ENCODE measurements at places on chromosomes 1 and 21. TPM values are rescaled to one million over a fixed set of nuclear protein-coding genes. Genes with fewer than 3 reads are reported as not detected.

DNA sequence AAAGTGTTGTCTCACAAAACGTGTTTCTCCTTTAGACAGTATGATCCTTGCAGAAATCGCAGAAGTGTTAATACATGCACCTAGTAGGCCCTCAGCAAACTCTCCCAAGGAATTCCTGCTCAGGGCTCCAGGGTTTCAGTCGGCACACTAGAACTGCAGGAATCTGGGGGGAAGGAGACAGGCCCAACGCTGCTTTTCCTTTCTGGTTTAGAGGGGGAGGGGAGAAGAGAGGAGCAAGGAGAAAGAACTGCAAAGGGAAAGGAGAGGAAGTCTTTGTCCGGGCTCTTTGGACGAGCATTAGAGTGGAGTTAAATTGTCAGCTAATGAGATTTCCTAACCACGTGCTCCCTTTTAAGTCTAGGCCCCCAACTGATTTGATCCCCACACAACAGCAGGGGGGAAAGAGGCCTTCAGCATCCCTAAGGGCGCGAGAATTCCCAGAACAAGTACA is 103.7 kb upstream of the SOD1 start:
- peaks cover 8% of the 10 kb centered on the region for H3K27me3 ChIP-seq
- no peak overlapping the region for H3K27ac ChIP-seq
- H3K36me3 ChIP-seq: no peaks in the 10 kb centered on the region
- no peak overlapping the region for H3K4me3 ChIP-seq

DNA sequence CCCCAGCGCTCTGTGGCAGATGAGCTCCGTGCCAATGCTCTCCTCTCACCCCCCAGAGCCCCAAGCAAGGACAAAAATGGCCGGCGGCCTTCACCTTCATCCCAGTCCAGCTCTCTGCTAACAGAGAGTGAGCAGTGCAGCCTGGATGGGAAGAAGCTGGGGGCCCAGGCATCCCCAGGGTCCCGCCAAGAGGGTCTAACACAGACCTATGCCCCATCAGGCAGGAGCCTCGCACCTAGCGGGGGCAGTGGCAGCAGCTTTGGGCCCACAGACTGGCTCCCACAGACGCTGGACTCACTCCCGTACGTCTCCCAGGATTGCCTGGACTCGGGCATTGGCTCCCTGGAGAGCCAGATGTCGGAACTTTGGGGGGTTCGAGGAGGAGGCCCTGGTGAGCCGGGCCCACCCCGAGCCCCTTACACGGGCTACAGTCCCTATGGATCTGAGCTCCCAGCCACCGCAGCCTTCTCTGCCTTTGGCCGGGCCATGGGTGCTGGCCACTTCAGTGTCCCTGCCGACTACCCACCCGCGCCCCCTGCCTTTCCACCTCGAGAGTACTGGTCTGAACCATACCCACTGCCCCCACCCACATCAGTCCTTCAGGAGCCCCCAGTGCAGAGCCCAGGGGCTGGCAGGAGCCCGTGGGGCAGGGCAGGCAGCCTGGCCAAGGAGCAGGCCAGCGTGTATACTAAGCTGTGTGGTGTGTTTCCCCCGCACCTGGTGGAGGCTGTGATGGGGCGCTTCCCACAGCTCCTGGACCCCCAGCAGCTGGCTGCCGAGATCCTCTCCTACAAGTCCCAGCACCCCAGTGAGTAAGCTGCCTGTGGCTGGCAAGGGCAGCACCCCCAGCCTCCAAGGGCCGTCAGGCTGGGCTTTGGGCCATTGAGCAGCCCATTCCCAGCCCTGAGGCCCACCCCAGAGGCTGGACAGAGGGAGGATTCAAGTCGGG is 8.7 kb downstream of the ZC3H12A start:
- H3K36me3 ChIP-seq: peaks cover 26% of the 10 kb centered on the region
- no peak overlapping the region for H3K4me3 ChIP-seq
- peak overlapping the region; percentile 78 for H3K27ac ChIP-seq
- no peak for DNase-seq
- peaks cover 86% of the 10 kb centered on the region for H3K4me1 ChIP-seq
- no peaks in the 10 kb centered on the region for H3K27me3 ChIP-seq

GRCh38 chr1:171873664-171874063 is 32.4 kb downstream of the DNM3 start:
- no peaks in the 10 kb centered on the region for H3K4me1 ChIP-seq
- H3K27ac ChIP-seq: no peak overlapping the region
- no peaks in the 10 kb centered on the region for H3K27me3 ChIP-seq
- DNase-seq: no peak
- H3K4me3 ChIP-seq: no peak overlapping the region
- no peaks in the 10 kb centered on the region for H3K36me3 ChIP-seq

DNA sequence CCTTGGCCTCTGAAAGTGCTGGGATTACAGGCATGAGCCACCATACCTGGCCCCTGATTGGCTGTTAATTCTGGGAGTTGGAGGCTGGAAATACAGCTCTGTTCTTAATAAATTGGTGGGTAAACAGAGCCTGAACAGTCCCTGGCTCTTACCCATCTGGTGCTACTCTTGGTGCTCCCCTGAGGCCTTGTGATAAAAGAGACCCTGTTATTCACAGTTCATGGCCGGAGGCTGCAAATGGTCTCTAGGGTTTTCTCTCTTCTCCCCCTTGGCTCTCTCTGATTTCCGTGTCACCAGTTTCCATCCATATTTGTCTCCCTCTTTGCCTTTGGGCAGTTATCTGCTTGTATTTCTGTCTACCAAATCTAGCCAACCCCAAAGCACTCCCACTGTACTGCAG is 17.2 kb downstream of the NFASC start:
- no peak for DNase-seq
- no peak overlapping the region for H3K27ac ChIP-seq

GRCh38 chr1:12114916-12115315 is 51.8 kb downstream of the TNFRSF8 start:
- H3K4me3 ChIP-seq: no peak overlapping the region
- no peaks in the 10 kb centered on the region for H3K27me3 ChIP-seq
- H3K36me3 ChIP-seq: no peaks in the 10 kb centered on the region
- H3K27ac ChIP-seq: no peak overlapping the region
- DNase-seq: no peak

- H3K4me1 ChIP-seq: no peaks in the 10 kb centered on the region
- no peaks in the 10 kb centered on the region for H3K36me3 ChIP-seq
- no peaks in the 10 kb centered on the region for H3K27me3 ChIP-seq
- DNase-seq: no peak
These were observed 596.6 kb downstream of the PTPRU start for GRCh38 chr1:29832936-29833335.

DNA sequence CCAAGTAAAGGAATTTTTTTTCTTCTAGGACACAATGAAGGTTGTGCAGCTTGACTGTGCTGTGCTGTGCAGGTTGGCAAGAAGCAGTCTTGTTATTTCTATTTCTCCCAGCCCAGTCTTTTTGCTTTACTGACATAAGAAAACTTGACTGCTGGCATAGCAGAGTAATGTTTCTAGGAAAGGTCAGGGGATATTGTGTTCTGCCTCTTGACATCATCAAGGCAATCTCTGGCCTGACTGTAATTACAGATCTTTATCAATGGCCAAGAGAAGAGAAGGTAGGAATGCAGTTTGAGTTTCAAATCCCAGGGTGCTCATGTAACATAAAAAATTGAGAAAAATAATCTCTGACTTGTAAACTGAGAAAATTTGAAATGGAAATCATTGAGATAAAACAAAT is 226.3 kb upstream of the ADGRL4 start:
- H3K27ac ChIP-seq: no peak overlapping the region
- no peaks in the 10 kb centered on the region for H3K36me3 ChIP-seq
- H3K4me1 ChIP-seq: no peaks in the 10 kb centered on the region
- no peaks in the 10 kb centered on the region for H3K27me3 ChIP-seq
- DNase-seq: no peak

DNA sequence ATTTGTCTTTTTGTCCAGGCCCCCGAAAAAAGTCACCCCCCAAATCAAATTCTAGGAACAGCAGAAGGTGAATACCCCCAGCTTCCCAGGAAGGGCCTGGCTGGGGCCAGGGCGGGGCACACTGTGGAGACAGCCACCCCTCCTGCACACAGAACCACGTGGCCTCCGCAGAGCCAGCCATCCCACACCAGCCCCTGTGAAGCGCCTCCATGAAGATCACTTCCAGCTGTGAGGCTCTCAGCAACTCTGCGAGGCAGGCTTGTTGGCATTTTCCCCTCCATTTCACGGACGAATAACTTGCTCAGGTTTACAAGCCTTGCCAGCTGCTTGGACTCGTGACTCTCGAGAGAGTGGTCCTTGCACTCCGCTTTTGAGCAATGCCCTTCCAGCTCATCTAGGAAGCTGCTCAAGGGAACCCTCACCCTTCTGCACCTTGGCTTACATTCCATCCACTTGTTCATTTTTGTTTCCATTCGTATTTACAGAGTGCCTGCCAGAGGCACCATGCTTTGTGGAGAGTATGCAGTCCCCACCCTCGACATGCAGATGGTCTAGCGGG is 48.2 kb downstream of the SYT6 start:
- H3K4me1 ChIP-seq: no peaks in the 10 kb centered on the region
- H3K27ac ChIP-seq: no peak overlapping the region
- no peak for DNase-seq
- H3K4me3 ChIP-seq: no peak overlapping the region
- H3K27me3 ChIP-seq: no peaks in the 10 kb centered on the region

GRCh38 chr1:222285526-222285925 is 262.4 kb downstream of the HHIPL2 start:
- no peaks in the 10 kb centered on the region for H3K27me3 ChIP-seq
- no peak for DNase-seq
- H3K27ac ChIP-seq: no peak overlapping the region
- H3K4me3 ChIP-seq: no peak overlapping the region

DNA sequence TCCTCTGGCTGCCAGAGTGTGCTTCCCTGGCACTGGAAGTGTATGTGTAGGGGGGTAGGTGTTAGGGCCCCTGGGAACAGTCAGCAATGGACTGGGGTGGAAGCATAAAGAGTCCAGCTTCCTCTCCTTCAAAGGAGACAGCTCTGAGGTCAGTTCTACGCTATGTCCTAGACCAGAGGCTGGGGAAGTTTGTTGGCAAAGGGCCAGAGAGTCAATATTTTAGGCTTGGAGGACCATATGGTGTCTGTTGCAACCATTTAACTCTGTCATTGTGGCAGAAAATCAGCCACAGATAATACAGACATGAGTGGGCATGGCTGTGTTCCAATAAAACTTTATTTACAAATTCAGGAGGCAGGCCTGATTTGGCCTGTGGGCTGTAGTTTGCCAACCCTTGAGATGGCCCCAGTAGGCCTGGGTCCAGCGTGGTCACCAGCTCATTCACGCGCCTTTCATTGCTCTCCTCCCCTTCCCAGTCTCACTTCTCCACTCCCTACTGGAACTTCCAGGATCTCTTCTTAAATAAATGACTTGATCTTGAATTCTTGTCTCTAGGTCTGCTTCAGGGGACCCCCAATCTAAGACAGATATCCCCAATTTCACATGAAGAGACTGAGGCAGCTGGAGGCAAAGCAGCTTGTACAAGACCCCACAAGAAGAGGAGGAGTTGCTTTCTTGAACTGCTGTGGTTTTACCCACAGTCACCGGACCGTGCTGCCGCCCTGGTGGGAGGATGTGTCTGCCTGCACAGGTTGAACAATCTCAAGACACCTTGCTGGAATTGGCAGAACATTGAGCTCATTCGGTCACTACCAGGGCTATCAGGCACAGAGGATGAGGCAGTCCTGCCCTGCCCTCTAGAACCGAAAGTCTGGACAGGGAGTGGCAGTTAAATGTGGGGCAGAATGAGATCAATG is 162.4 kb upstream of the POU3F1 start:
- H3K36me3 ChIP-seq: no peaks in the 10 kb centered on the region
- H3K4me1 ChIP-seq: no peaks in the 10 kb centered on the region

DNA sequence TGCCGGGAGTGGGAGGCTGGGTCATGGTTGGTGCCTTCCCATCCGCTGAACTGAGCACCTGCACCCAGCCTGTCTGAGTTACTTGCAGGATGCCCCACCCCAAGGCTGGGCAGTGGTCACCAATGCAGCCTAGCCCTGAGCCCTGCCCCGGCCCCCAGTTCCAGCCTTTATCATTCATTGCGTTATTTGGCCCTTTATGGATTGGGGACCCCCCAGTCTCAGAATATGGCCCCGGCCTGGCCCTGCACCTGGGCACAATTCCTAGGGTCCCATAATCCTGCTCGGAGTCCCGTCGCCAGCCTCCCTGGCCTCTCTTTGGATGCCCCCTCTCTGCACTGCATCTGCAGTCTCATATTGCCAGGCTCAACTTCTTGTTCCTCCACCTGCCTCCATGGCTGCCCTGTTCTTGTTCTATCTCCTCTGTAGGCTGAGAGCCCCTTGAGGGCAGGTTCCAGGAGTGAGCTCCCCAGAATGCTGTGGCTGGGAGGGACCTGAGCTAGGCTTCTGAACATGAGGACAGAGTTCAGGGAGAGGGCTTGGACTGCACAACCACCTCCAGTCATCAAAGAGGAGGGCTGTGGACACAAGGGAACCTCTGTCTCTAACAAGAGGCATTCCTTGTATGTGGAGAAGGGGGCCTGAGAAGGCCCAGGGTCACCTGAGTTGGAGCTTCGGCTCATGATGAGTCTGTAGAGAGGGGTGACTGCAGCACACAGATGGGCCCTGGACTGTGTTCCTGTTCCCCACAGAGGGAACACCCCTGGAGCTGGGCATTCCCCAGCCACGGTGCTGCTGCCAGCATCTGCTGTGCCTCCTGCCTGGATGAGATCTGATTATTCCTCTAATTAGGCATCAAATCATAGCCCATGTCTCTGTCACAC is 1.1 kb upstream of the KNCN start:
- no peak overlapping the region for H3K4me3 ChIP-seq
- DNase-seq: no peak
- H3K27ac ChIP-seq: no peak overlapping the region

- H3K27me3 ChIP-seq: no peaks in the 10 kb centered on the region
- H3K27ac ChIP-seq: no peak overlapping the region
- no peak for DNase-seq
These were observed 338.0 kb downstream of the MATN1 start for GRCh38 chr1:30385246-30385995.

- DNase-seq: no peak
- no peaks in the 10 kb centered on the region for H3K36me3 ChIP-seq
- peaks cover 3% of the 10 kb centered on the region for H3K27me3 ChIP-seq
- peaks cover 13% of the 10 kb centered on the region for H3K4me1 ChIP-seq
- no peak overlapping the region for H3K27ac ChIP-seq
These were observed 14.4 kb upstream of the BARHL2 start for GRCh38 chr1:90731382-90732050.

GRCh38 chr1:67570486-67571143 is 114.4 kb upstream of the GADD45A start:
- no peaks in the 10 kb centered on the region for H3K27me3 ChIP-seq
- peak; percentile 26 for DNase-seq
- H3K4me3 ChIP-seq: no peak overlapping the region
- peaks cover 56% of the 10 kb centered on the region for H3K4me1 ChIP-seq

ROR1 gene
- 56.0 TPM for total RNA-seq

MFSD2A gene
- total RNA-seq: 0.33 TPM

DISP1 gene
- 6.2 TPM for total RNA-seq

CYP4Z1 gene
- total RNA-seq: 2.3 TPM

HMCN1 gene
- 2.3 TPM for total RNA-seq

AIRE gene
- not detected for total RNA-seq

CFHR2 gene
- total RNA-seq: not detected

CPLANE2 gene
- 3.6 TPM for total RNA-seq

FGGY gene
- 12.2 TPM for total RNA-seq

Data from body of pancreas (tissue), 4 donors.